Stimulated activated CD8-positive, alpha-beta memory T cell treated with anti-CD3 and anti-CD28 coated beads, Interleukin-4, amount 100 ng/mL, for 1 hour (primary cell): ENCODE measurements at places on chromosomes 2 and 18.

GRCh38 chr18:9708057-9708433 is at the start of gene RAB31:
Gene RAB31, plus strand, starts transcription at chr18:9708301. Its CDS starts 105 bp downstream, at chr18:9708406.
- DNase-seq: no peak

- DNase-seq: no peak
Measured at GRCh38 chr18:48818329-48819254, 132.2 kb downstream of the SMAD7 start.

GRCh38 chr2:157990173-157990572 is 111.5 kb upstream of the UPP2 start:
- DNase-seq: no peak

- DNase-seq: no peak
Measured at GRCh38 chr2:126659562-126660467, 3.9 kb downstream of the GYPC start.

GRCh38 chr2:42713920-42714319 is 50.0 kb downstream of the OXER1 start:
- DNase-seq: no peak

DNA sequence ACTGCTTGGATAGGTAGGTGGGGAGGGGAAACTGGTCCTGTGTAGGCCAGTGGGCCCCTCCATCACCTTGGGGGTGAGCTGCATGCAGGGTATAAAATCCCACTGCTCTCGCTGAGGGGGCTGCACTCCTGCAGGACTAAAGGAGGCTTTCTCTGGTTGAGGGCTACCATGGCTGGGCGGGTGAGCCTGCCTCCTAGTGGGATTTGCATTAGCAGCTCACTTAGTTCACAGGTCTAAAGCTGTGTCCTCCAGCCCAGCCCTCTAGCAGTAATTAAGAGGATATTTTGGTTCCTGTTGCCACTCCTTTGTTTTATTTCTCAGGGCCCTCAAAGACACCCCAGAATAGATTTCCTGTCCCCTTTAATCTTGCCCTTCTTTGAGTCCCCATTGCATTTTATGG is 24.6 kb downstream of the TMEM127 start:
- DNase-seq: no peak

DNA sequence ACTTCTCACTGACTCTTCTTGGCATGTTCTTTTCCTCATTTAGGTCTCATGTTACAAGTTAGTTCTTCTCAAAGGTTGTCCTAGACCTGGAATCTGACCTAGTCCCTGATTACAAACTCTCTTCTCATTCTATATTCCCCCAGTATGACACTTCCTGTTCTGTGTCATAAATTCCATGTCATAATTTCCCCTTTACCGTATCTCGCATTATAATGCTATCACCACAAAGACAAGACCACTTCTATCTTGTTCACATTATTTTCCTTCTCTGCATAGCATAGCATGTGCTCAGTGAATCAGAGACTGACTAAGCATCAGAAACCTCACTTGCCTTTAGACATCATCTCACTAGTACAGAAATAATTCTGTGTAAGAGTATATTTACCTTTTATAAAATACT is 63.6 kb upstream of the CAVIN2 start:
- DNase-seq: no peak

DNA sequence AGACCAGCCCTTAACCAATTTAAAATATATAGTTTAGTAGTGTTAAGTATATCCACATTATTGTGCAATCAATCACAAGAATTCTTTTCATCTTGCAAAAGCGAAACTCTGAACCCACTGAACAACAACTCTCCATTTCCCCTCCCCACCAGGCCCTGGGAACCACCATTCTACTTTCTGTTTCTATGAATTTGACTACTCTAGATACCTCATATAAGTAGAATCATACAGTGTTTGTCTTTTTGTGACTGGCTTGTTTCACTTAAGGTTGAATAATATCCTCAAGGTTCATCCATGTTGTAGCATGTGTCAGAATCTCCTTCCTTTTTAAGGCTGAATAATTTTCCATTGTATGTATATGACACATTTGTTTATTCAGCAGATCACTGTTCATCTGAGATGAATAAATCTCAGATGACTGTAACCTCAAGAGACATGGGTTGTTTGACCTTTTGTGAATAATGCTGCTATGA is 8.1 kb upstream of the SOS1 start:
- no peak for DNase-seq

DNA sequence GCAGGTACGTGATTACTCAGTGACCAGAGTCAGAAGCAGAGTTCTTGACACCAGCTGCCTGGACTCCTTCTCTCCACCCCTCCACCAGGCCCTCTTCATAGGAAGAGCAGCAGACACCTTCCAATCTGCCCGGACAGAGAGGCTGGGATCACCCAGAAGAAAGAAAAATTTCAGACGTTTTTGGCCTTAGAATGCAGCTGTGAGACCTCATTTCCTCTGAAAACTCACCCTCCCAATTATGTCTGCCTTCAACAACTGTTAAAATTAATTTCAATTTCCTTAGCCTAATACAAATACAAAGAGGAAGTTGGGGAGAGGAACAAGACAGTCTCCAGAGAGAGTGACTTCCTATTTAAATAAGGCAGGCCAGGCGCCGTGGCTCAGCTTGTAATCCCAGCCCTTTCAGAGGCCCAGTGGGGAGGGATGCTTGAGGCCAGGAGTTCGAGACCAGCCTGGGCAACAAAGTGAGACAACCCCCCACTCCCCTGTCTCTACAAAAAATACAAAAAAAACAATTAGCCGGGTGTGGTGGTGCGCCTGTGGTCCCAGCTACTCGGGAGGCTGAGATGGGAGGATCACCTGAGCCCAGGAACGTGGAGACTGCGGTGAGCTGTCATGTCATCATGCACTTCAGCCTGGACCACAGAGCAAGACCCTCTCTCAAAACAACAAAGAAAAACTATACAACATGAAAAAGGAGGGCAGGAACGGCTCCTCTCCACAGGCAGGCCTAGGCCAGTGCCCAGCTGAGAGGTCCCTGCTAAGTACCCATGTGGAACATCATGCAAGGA is 1.6 kb downstream of the SLC66A2 start:
- DNase-seq: no peak

- DNase-seq: no peak
Measured at GRCh38 chr2:88329815-88330603, 122.5 kb downstream of the FOXI3 start.
